ENCODE measurements at places on chromosomes 13 and 19.

DNA sequence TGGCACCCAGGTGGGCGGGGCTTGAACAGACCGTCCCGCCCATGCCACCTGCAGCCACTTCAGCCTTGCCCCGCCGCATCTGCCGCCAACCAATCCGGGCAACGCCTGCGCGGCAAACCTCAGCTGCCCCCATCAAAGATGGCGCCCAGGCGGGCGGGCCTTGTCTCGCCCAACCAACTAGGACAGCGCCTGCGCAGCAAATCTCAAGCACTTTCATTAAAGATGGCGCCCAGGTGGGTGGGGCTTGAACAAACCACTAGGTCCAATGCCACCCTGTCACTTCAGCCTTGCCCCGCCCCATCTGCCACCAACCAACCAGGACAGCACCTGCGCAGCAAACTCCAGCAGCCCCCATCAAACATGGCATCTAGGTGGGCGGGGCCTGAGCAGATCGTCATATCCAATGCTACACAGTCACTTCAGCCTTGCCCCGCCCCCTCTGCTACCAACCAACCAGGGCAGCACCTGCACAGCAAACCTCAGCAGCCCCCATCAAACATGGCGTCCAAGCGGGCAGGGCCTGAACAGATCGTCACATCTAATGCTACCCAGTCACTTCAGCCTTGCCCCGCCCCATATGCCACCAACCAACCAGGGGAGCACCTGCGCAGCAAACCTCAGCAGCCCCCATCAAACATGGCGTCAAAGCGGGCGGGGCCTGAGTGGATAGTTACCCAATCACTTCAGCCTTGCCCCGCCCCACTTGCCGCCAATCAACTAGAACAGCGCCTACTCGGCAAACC, 1.4 kb downstream of the PEG3 start:
- DNase-seq: no peak

GRCh38 chr13:114334305-114335053, 20.2 kb downstream of the CHAMP1 start:
- DNase-seq: no peak

DNA sequence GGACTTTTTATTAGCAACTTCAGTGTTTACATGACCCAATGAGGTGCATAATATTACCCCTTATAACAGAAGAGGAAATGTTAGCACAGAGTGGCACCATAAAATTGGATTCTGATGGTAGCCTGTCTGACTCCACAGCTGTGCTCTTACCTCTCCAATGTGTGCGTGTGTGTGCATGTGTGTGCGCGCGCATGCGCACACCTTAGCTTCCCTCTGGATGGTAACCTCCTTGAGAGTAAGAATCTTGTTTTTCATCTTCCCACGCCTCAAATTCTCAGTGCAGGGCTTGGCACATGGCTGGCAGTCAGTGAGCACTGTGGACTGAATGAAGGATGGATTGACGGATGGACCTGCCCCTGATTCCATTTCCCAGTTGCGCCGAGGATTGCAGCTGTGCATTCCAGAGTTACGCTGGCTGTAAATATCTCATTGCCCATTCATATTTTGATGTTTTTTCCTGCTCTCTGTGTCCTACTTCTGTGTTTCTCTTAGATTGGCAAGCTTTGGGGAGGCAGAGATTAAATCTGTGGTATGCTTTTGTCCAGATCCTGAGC, 99.2 kb upstream of the WASF3 start:
- DNase-seq: no peak

- no peak for DNase-seq
Measured at GRCh38 chr13:109369353-109370052, 416.9 kb downstream of the IRS2 start.

DNA sequence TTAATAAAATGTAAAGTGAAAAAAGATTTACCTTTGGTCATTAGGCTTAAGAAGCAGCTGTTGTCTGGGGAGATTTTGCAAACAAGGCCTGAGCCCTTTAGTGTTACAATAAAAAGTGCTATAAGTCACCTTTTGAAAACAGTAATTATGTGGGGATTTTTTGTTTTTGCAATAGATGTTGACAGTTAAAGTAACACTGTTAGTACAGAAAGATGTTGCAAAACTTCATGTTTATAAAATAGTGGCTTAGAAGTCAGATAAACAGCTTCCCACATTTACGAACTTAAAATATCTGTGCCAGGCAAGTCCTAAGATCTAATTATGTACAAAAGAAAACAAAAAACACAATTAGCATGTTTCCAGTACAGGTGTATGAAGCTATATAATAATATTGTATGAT, 138.0 kb upstream of the IRS2 start:
- DNase-seq: no peak

GRCh38 chr13:33711436-33711835, 106.5 kb upstream of the RFC3 start:
- no peak for DNase-seq

DNA sequence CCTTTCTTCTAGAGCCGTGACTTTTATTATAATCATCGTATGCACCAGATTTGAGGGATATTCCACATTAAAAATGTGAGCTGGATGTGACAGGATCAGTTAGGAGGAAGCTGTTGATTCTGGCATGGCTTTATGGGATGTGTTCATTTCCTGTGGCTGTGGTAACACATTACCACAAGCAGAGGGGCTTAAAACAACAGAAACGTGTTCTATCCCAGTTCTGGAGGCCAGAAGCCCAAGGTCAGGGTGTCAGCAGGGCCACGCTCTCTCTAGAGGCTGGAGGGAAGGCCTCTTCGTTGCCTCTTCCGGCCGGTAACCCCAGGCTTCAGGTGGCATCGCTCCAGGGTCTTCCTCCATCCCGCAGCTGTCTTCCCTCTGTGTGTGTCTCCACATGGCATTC, 14.5 kb downstream of the MED25 start:
- DNase-seq: no peak

DNA sequence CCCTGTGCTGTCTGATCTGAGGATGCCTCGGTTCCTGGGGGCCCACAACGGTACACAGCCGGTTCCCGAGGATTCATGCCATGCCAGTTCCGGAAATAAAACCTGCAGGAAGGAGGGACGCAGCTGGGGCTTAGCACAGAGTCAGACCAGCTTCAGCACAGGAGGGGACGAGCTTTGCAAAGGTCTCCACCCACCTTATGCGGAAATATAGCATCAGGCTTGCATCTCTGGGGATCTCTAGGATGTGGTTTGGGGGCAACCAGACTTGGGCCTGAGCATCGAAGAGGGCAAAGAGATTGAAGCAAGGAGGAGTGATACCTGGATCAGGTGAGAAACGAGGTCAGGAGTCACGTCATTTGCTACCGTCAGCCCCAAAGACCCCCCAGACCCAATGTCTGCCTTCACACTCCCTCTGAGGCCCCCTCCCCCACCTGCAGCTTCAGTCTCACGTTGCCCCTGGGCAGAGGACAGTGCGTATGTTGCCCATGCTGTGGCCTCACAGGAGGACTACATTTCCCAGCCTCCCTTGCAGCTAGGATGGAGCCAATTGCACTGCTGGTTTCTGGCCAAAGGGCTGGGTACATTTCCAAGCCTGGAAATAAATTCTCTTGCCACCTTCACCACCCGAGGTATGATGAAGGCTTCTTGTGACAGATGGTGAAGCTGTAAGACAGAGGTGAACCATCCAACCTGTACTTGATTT, 12.1 kb downstream of the TYK2 start:
- DNase-seq: no peak

DNA sequence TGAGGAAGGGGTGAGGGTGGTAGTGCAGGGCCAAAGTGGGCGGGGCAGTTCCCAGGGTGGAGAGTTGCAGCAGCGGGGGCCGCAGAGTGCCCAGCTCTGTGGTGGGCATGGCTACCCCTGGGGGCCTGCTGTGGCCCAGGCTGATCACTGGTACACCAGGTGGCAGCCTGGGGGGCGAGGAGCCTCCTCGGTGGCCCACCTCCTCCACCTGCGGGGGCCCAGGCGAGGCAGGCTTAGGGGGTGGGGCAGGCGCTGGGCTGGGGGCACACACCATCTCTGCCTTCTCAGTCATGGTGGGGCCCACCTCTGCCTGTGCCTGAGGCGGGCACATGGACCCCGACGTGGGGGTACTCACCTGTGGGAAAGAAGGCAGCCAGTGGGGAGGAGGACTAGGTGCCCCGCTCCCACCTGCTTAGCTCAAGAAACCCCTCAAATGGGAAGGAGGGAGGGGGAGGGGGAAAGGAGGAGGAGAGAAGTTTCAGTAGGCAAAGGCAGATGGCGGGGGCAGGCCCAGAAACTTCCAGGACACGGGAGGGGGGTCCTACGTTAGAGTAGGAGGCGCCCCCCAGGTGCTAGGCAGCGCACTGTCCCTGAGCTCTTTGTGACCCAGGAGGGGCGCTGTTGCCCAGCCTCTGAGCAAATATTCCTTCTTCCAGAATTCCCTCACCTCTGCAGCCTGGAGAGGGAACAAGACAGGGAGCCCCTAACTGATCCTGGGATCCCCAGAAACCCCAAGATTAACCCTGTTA, 1.6 kb downstream of the LYL1 start:
- DNase-seq: no peak

DNA sequence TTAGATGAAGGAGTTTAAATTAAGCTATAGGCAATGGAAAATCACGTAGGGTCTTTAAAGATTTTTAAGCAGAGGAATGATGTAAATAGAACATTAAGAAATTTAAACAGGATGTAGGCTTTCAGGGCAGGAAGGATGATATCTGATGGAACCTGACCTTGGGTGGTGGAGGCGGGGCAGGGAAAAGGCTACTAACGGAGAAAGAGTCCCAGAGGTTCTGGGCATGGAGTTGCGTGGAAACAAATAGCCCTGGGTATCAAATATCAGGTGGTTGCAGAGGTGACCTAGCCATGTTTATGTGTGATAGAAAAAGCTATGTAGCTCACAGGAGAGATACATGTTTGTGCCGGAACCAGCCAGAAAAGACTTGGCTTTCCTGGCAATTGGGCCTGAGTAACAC, 7.8 kb upstream of the CDK8 start:
- no peak for DNase-seq

DNA sequence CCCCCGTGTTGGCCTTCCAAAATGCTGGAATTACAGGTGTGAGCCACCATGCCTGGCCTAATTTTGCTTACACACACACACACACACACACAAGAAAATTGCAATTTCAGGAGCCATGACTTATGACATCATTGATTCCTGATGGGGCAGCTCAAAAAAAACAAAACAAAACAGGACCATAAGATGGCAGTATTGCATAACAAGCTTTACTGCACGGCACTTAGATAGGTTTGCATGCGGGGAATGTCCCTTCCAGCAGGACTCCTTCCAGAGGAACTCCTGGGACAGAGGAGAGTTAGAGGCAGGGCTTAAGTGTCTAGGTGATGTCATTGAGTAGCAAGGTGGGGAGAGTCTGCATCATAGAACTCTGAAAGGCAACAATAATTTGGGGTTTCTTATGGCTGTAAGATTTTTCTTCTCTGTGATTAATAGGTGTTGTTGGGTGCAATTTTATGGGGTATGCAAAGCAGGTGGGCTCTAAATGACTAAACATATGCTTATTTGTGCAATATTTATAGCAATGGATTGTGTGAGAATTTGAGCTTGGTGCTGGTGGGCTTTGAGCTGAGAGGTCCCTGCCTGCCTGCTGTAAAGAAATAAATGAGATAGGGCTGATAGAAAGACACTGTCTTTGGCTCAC, 9.0 kb upstream of the ACSBG2 start:
- DNase-seq: no peak

- DNase-seq: no peak
Measured at GRCh38 chr13:44210525-44210924, 163.1 kb upstream of the SERP2 start.

- DNase-seq: no peak
Measured at GRCh38 chr19:49594157-49594992, 3.4 kb downstream of the PRR12 start.

DNA sequence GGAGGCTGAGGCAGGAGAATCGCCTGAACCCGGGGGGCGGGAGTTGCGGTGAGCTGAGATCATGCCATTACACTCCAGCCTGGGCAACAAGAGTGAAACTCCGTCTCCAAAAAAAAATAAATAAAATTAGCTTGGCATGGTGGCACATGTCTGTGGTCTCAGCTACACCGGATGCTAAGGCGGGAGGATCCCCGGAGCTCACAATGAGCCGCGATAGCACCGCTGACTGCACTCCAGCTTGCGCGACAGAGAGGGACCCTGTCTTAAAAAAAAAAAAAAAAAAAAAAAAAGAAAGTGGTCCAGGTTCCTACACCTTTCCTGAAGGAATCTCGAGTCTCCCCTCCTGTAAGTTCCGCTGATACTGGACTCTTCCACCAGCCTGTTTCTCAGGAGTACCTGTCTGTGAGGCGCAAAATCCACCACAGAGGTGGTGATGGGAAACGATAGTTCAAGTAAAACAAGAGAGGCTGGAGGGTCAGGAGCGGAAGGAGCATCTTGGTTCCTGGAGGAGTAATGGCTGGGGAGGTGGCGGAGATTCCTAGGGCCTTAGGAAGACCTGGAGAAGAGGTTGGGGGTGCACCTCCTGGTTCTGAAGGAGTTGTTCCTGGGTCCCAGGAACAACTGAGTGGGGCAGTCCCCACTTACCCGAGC, 471 bp downstream of the FUT1 start:
- no peak for DNase-seq

- DNase-seq: no peak
Measured at GRCh38 chr13:113967729-113968462, 6.0 kb downstream of the C13orf46 start.

DNA sequence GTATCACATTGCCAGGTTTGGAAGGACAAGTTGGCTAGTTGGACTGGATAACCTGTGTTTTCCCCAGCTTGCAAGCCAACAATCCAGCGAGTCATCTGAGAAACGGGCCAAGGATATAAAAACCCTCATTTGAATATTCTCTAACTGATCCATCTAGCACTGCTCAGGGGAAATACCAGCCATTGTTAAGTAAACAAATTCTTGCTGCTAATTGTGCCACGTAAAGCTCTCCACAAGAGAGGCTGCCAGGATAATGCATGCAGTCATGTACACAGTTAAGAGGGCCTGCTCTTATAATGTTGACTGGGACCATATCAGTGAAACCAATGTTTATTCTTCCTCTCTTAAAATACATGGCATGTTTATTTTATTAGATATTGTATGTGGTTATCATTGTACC, 663.2 kb upstream of the SGCG start:
- DNase-seq: no peak

DNA sequence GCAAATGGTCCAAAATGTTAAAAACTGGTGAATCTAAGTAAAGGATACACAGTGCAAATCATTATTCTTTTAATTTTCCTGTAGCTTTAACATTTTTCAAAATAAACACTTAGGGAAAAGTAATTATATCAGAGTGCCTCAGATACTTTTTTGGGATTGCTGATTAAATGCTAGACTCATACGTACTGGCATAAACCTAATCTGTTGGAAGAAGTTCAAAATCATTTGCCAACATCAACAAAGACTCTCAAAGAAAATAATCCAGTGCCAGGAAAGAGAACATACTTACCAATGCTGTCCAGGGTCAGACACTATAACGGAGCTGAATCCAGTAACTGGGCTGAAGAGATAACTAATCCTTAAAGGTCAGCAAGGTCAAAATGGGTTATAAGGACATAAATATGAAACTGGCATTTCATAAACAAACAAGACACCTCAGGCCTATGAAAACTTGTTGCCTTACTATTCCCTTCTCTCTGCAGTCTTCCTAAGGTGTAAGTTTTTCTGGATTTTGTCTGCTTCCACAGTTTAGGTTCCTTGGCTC, 3.3 kb upstream of the ZNF420 start:
- DNase-seq: no peak

All from NCI-H187 (cell line).